ENCODE measurements at places on chromosomes 12 and 14. TPM values are rescaled to one million over a fixed set of nuclear protein-coding genes. Genes with fewer than 3 reads are reported as not detected.

TAS2R13 gene
- 1.1 TPM for total RNA-seq

AQP5 gene
- total RNA-seq, result not detected

CD27 gene
- not detected for total RNA-seq

SCARB1 gene
- 11.4 TPM for total RNA-seq

SLC8B1 gene
- 29.6 TPM for total RNA-seq

HCAR3 gene
- total RNA-seq, result not detected

C12orf56 gene
- total RNA-seq, result not detected

KRT74 gene
- total RNA-seq, result not detected

KRT2 gene
- not detected for total RNA-seq

CISTR gene
- total RNA-seq, result not detected

TAS2R19 gene
- total RNA-seq, result 6.9 TPM

DBX2 gene
- not detected for total RNA-seq

RNF212B gene
- not detected for total RNA-seq

CCDC175 gene
- total RNA-seq, result not detected

SAMD4A gene
- total RNA-seq, result 79.8 TPM

MMP19 gene
- 18.0 TPM for total RNA-seq

ST8SIA1 gene
- 21.4 TPM for total RNA-seq

LALBA gene
- not detected for total RNA-seq

PLEKHD1 gene
- 0.16 TPM for total RNA-seq

PLBD1 gene
- 8.7 TPM for total RNA-seq

CLEC1B gene
- total RNA-seq, result not detected

PRIM1 gene
- total RNA-seq, result 3.9 TPM

PLEK2 gene
- total RNA-seq, result not detected

METTL25 gene
- 59.9 TPM for total RNA-seq

SIX6 gene
- not detected for total RNA-seq

LRIG3 gene
- total RNA-seq, result 186 TPM

SLC25A47 gene
- total RNA-seq, result not detected

RDH16 gene
- total RNA-seq, result 0.49 TPM

PNP gene
- 5.5 TPM for total RNA-seq

All from sigmoid colon (tissue), 7 donors.